ENCODE measurements at places on chromosomes 13 and 19.
A peak's percentile ranks its signal among the peaks of the same experiment; 100 is the strongest.

- DNase-seq = no peak
Measured at GRCh38 chr19:6034512-6034911, 56.6 kb upstream of the RANBP3 start.

DNA sequence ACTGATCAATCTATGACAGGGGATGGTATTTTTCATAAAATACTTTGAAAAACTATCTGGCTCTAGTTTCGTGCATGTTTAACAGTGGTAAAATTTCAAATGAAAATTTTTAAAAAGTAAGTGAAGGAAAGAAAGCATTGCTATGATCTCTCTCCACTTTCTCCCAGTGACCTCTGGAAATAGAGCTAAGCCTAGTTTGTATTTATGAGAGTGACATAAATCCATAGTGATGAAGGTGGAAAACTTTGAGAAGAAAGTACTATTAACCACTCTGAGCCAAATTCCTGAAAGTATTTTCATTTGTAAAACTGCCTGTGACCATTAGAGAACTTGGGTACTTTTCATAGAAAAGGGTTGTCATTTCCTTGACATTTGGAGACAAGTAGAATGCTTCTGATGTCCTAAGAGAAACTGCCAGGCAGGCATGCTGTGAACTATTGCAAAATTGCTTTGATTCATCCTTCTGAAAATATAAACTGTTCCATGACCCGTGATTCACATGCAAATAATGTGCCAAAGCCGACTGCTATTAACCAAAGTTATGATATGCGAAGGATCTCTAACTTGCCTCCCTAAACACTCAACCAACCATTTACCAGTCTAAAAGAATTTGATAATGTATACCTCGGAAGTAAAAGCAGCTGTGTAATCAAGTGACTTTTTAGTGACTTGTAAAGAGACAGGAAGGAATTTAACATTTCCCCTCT lies 133.2 kb downstream of the VWA8 start:
- DNase-seq = no peak

- DNase-seq = peak; percentile 29
Measured at GRCh38 chr19:23440791-23441190, 45.5 kb upstream of the ZNF91 start.

GRCh38 chr13:102401265-102401664 lies 583 bp downstream of the FGF14 start:
- no peak for DNase-seq

- no peak for DNase-seq
Measured at GRCh38 chr13:22812793-22813192, 368.0 kb upstream of the SGCG start.

DNA sequence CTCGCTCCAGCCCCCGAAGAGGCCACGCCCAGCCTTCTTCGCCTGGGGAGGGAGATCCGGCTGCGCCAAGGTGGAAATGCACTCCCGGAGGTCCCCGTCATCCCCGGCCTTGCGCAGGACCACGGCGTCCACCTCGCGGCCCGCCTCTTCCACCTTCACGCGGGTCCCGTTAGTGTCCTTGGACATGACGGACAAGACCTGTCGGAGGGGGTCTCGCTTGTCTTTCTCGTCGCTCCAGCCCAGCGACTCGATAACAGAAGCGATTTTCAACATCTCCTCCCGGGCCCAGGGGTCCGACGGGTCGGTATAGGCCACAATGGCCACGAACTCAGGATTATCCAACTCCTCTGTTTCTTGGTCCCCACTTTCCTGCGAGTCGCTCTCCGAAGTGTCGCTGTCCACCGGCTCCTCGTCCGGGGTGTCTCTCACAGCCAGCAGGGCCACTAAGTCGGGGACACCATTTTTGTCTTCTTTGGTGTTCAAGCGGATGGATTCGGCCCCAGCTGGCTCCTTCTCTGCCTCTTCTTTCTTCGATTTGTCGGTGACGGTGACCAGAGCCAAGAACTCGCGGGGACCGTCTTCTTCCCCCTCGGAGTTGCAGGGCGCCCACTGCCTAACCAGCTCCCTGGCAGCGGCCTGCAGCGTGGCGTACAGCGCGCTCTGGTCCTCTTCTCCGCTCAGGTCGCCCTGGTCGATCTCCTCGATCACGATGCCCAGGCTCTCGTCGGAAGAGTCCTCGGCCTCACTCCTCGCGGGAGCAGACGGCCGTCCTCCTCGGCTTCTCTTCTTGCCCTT lies 1.3 kb downstream of the PNMA8B start:
- DNase-seq = no peak

GRCh38 chr19:21705393-21705792 lies 62.0 kb downstream of the ZNF100 start:
- no peak for DNase-seq

DNA sequence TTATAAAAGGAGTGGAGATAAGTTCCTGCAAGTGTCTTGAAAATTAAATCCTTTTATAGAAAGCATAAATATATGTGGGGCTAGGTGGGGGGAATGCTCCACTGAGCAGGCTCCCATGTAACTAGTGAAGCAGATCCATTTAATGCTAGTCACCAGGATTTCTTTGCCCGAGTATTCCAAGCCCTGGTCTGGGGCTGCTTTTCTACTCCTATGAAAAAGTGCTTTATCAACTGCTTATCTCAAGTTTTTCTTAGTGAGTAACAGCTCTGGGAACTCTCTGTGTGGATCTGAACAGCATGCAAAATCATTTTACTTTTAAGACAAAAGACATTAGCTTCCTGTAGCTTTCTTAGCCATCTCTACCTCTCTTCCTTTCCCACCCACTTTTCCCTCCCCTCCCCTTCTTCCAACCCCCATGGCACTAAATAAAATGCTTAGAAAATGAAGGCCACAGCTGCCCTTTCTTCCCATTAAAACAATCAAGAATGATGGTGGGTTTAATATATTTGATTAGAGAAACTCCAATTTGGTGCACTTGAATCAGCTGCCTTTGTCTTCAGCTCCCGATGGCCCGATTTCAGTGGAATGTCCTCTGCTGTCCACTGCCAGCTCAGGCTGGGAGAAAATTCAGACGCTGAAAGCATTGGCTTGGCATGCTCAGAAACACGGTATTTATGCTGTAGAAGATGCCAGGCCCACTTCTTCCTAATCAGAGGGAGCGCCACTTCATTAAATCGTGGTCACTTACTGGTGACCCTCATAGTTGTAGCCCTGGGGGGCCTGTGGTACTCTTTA lies 475.1 kb downstream of the FOXO1 start:
- no peak for DNase-seq

- DNase-seq = no peak
Measured at GRCh38 chr13:110808138-110808537, 94.6 kb downstream of the ING1 start.

- DNase-seq = no peak
Measured at GRCh38 chr13:32316501-32316900, 1.2 kb downstream of the BRCA2 start.

DNA sequence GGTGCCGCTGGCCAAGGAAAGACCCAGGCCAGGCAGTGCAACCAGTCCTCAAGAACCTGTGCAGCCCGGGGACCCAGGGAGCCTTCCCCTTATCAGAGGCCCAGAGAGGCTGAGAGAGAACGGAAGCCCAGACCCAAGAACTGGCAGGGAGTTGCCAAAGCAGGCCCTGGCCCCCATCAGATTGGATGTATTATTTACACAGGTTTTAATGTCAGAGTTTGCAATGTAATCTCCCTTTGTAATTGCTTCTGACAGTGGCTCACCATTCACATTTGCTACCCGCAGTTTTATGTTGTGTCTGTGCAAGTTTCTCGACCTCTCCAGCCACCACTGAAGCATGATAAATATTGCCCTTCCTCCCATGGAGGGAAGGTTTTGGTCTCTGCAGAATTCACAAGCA lies 660.9 kb downstream of the LIG4 start:
- no peak for DNase-seq

DNA sequence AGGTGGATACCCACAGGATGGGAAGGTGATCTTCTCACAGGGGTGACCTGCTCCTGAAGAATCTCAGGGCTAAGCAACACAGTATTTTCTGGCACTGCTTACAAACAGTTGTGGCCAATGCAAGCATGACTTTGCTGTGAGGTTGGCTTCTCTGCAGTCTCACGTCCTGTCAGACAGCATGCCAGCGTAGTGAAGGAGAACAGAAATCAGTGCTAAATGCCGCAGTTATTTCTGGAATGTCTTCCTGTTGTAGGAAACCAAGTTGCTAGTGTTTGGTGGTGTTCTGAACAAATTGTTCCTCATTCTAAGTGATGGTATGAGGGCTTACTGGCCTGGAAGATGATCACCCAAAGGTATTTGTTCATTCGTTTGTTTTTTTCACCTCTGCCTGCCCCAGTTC lies 320.1 kb downstream of the MTUS2 start:
- DNase-seq = no peak

- DNase-seq = peak; percentile 49
Measured at GRCh38 chr19:17332677-17333581, 1.7 kb downstream of the ANO8 start.

- no peak for DNase-seq
Measured at GRCh38 chr19:35908973-35909683, 1.0 kb upstream of the TYROBP start.

DNA sequence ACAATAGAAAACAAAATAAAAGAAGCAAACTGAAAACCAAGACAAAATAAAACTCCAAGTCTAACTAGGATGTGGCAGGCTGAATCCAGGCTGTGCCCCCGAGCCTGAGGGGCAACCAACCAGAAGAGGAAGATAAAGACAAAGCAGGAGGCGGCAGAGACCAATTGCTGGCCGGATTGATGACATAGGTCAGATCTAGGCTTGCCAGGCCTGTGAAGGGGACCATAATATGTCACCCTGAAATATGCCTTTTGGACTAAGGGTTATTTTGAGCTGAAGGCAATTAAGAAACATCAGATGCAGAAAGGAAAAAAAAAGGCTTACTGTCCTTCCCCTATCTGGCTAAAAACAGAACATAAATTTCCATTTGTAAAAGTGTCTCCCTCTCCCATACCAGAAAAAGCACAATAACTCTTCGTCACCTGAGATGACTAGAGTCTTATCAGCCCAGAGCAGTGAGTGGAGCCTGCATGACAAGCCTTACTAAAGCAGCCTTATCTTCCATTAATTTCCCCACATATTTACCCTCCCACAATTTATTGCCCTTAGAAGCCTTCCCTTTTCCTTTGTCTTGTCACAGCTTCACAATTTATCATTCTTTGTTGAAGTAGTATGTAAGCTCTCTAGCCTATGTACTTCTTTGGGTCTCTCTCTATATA lies 22.8 kb downstream of the ATP8A2 start:
- DNase-seq = no peak

All from NCI-H526 (cell line).